Karpas-422 (cell line): ENCODE measurements at places on chromosomes 1 and 21. TPM values are rescaled to one million over a fixed set of nuclear protein-coding genes. Genes with fewer than 3 reads are reported as not detected.

DNA sequence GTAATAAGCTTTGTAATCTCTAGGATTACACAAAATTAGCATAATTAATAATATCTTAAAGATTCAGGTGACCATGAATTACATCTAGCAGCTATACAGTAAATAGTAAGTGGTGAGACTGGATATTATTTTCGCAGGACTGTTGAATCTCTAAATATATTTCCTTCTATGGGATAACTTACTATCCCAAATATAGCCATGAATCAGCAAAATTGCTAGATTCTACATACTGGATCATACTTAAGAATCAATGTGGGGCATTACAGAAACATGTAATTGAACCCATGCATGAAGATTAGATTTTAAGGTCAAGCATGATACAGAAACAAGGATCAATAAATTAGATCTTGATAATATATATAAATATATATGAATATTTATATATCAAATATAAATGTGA, 1203.4 kb downstream of the BRINP3 start:
- no peaks in the 10 kb centered on the region for H3K36me3 ChIP-seq
- H3K4me3 ChIP-seq, result no peak overlapping the region
- H3K27ac ChIP-seq, result no peak overlapping the region
- H3K4me1 ChIP-seq, result no peaks in the 10 kb centered on the region
- no peaks in the 10 kb centered on the region for H3K27me3 ChIP-seq
- no peak for DNase-seq

Gene RSPH1
- 0.26 and 0.54 TPM in 2 replicates for total RNA-seq

Gene BSND
- not detected in 2 replicates for total RNA-seq

- DNase-seq, result no peak
- no peaks in the 10 kb centered on the region for H3K27me3 ChIP-seq
- H3K4me3 ChIP-seq, result no peak overlapping the region
- H3K27ac ChIP-seq, result no peak overlapping the region
- H3K36me3 ChIP-seq, result no peaks in the 10 kb centered on the region
Measured at GRCh38 chr1:88204111-88204510, 480.0 kb upstream of the PKN2 start.

Gene GBP6
- total RNA-seq, result not detected in 2 replicates

GRCh38 chr1:51234721-51235425, 1.2 kb upstream of the RNF11 start:
- no peaks in the 10 kb centered on the region for H3K27me3 ChIP-seq
- H3K4me1 ChIP-seq, result peaks cover 30% of the 10 kb centered on the region
- no peaks in the 10 kb centered on the region for H3K36me3 ChIP-seq
- H3K4me3 ChIP-seq, result peak overlapping the region; percentile 95
- peak; percentile 92 for DNase-seq

DNA sequence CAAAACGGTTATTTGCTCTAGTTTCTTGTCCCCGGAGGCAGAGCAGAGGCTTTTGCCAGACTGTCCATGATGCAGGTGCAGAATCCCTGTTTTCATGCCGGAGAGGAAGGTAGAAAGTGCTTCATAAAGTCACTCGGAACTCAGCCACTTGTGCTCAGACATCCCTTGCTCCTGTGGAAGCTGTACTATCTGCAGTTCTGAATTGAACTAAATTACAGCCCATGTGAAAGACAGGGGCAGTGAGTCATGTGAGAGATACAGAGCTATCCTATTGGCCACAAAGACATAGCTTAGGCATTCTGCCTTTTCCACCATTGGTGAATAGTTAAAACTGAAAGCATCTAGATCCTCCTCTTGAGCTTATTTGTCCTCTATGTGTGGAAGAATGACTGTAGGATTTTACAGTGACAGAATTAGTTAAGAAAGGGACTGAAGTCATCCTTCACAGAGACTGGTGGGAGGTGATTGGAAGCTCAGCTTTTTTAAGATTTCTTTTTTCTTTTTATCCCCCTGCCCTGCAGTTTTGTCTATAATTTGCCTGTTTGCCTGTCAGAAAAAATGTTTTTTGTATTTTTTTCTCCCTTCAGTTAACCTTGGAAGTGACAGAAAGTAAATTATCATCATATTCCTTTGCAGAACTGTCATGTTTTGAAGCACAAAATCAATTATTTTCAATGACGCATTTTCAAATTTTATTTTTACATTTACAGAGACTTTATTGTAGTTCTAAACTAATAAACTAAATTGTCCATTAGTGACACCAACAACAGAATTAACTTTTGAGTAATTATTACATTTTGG, 298.6 kb downstream of the PTPRC start:
- peak overlapping the region; percentile 73 for H3K4me3 ChIP-seq
- H3K36me3 ChIP-seq, result no peaks in the 10 kb centered on the region
- peak overlapping the region; percentile 76 for H3K27ac ChIP-seq
- no peaks in the 10 kb centered on the region for H3K27me3 ChIP-seq
- DNase-seq, result peak; percentile 93

Gene VWA5B1
- not detected in 2 replicates for total RNA-seq

DNA sequence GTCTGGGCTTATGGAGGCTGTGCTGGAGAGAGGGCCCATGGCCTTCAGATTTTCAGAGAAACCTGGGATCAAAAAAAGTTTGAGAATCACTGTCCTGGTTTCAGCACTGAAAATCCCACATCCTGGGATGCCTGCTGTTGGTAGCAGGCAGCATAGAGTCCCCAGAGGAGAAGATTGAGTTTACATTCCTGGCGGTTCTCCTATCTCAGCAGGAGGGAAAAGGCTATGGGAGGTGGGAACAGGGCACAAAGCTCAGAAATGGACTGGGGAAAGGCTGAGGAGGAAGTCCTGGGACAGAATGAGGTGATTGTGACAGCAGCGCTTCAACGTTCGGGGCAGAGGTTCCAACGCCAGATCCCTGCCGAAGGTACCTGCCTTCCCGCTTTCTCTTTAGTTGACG, 103.4 kb downstream of the ETS2 start:
- H3K36me3 ChIP-seq, result no peaks in the 10 kb centered on the region
- no peaks in the 10 kb centered on the region for H3K27me3 ChIP-seq
- H3K4me3 ChIP-seq, result no peak overlapping the region
- peaks cover 25% of the 10 kb centered on the region for H3K4me1 ChIP-seq
- DNase-seq, result no peak
- H3K27ac ChIP-seq, result no peak overlapping the region
